ENCODE measurements at places on chromosomes 3 and 15. TPM values are rescaled to one million over a fixed set of nuclear protein-coding genes. Genes with fewer than 3 reads are reported as not detected.
A peak's percentile ranks its signal among the peaks of the same experiment; 100 is the strongest.

- DNase-seq: no peak
Observed at GRCh38 chr3:101854608-101855304, 5.4 kb downstream of the NFKBIZ start.

DNA sequence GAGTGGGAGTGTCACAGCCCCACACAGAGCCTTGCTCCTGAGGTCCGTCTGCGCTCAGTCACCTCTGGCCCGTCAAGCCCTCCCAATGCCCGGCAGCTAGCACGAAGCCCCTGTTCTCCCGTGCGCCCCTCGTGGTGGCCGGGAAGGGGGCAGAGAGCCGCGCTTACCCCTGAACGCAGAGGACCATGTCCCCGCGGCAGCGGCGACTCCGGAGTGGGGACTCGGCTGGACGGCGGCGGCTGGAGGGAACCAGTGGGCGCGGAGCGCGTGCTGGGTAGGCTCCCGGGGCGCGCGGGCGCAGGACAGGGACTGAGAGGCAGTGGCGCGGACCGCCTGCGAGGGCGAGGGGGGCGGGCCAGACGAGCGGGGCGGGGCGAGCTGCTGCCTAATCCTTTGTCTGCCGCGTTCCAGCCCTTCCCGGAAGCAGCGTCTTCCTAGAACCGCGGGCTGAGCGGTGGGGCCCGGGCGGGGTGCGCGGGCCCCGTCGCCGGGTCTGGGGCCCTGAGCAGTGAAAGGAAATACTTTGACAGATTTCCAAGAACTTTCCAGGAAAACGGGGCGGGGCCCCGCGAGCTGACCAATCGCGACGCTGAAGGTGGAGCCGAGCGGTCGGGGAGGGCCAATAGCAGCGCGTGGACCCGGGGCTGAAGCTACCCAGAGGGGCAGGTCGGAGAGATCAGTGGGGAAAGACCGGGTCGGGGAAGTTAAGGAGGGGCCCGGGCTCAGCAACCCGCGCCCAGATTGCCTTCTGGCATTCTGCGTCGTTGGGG lies at the start of gene CISH:
Gene CISH (minus strand): TSS at position 311 of the 770 bp plus-strand sequence. CDS start 124 bp downstream, at position 187.
- peak; percentile 98 for DNase-seq

DNA sequence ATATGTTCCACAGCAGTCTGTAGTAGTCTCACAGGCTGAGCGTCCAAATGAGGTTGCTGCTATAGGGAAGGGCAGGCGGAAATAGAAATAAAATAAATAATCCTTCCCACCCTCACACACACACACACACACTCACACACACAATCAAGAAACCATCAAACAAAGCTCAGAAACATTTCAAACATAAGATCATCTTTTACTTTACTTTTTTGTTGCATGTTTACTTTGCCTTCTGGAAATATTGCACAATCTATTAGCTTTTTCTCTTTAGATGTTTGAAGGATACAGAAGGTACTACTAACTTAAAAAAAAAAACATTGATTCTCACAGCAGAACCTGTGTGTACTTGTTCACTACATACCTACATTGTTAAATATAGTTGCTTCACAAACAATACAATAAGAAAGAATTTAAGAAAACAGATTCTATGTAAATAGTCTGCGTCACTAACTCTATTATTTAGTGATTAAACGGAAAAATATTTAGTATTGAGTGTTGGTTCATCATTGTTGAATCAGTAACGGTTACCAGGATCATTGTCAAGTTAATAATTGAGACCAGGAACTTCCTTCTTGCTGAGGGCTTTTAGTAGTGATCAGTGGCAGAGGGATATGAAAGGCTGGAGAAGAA lies 20.5 kb downstream of the ALCAM start:
- DNase-seq: no peak

DNA sequence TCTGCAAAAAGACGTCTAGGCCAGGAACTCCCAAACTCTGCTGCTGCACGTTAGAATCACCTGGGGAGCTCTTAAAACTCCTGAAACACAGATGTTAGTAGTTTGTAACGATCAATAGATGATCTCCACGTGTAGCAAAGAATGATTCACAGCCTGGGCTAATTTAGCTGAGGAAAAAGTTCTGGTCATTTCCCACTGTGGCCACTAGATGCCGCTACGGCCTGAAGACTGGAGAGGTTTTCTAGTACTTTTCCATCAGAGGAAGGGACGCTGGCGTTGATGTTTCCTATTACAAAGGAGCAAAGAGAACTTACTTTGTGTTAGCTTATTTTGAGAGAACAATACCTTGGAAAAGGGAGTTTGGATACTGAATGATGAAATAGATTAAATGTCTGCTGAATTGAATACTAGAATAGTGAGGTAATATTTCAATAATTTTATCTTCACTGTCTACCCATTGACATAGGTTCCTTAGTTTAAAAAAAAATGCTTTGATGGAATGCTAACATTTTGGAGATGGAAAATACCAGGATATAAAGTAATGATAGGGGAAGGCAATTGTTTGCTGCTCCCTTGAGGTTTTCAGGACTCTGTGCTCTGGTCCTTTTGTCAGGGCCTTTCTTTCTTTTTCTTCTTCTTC lies 159.1 kb downstream of the P3H2 start:
- peak; percentile 76 for DNase-seq

DNA sequence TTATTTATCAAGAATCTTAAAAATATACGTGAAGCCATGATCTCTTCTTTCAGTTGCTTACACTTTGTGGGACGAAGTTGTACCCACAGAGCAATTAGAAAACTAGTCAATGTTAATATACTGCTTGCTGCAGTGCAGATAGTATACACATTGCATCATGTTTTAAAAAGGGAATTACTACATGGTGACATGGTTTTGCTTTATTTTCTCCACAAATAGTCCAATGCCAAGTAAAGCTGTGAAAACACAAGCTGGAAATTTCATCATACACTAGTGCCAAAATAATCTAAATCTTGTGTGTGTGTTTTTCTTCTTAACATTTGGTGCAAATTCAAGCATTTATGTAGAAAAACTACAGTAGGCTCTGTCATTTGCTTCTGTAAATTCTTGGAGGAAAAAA lies 233.0 kb downstream of the EPHA3 start:
- no peak for DNase-seq

DNA sequence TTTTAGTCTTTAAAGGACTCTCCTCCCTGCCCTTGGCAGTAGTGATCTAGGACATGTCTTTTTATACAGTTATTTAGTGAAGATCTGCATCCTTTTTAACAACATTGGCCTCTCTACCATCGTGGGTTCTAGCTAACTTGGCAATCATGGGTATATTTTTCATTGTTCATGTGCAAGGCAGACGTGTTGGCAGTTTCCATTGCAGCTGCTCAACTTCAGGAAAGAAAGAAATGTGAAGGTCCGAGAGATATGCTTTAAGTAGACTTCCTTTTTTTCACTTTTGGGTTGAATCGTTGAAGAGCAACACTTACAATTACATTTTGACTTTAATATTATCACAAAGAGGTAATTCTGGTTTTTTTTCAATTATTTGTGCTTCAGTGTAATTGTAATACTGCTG lies 172.6 kb downstream of the SATB1 start:
- DNase-seq: no peak

DNA sequence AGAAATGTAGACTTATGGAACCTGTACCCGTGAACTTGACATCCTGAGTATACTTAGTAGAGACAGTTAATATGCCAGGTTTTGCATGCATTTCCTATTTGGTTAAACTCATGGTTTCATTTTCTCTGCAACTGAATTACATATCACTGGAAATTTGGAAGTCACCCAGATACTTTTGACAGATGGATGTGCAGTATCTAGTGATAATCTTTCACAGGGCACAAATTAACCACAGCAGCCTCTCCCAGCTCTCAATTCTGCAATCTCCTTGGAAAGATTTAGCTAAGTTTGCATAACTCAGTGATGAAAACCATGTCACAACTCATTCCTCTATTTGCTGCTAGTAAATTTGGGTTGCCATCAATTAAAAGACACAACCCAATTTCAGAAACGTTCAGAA lies 162.3 kb upstream of the TPM1 start:
- no peak for DNase-seq

- DNase-seq: no peak
Observed at GRCh38 chr3:94694894-94695293, 632.0 kb downstream of the NSUN3 start.

GRAMD1C gene
- polyA plus RNA-seq: 0.36 TPM

SEMA3G gene
- 6.2 TPM for polyA plus RNA-seq

ATP13A4 gene
- not detected for polyA plus RNA-seq

FBXO40 gene
- polyA plus RNA-seq: 14.1 TPM
